ENCODE measurements at places on chromosomes 2 and 18. TPM values are rescaled to one million over a fixed set of nuclear protein-coding genes. Genes with fewer than 3 reads are reported as not detected.

DNA sequence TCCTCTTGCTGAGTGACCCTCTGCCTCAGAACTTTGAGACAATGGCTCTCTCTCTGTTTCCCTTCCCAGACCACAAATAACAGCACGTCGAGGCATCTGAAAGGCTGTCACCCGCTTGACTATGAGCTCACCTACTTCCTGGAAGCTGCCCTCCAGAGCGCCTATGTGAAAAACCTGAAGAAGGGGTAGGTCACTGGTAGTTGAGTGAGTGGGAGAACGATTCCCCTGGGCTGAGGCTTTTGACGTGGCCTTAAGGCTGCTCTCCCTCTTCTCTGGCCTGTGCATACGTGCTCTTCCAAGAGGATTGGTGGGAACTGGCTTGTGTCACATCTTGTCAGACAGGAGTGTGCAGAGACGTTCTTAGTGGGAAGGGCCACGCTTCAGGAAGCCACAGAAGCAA, 63.1 kb upstream of the MCFD2 start:
- DNase-seq = no peak

DNA sequence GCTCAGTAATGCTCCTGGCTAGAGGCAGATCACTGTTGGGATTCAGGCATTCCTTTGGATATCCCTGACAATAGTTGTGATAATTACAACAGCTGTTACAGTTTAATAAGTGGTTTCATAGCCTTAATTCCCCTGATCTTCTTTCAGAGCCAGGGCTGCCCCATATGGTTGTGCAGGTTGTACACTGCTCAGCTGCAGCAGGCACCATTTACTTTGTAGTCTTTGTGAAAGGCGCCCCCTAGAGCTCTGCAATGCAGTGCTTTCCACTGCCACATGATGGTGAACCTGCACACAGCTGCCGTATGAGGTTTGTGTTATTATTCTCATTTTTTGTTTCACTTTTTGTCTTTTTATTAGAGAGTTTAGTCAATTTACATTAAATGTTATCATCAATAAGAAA, 239.1 kb downstream of the KCNS3 start:
- no peak for DNase-seq

- DNase-seq = no peak
Measured at GRCh38 chr2:127969446-127969845, 58.4 kb downstream of the SAP130 start.

GRCh38 chr2:165494573-165494972, 25.1 kb downstream of the CSRNP3 start:
- DNase-seq = no peak

- DNase-seq = no peak
Measured at GRCh38 chr2:96207073-96207773, 1.4 kb downstream of the STARD7 start.

DNA sequence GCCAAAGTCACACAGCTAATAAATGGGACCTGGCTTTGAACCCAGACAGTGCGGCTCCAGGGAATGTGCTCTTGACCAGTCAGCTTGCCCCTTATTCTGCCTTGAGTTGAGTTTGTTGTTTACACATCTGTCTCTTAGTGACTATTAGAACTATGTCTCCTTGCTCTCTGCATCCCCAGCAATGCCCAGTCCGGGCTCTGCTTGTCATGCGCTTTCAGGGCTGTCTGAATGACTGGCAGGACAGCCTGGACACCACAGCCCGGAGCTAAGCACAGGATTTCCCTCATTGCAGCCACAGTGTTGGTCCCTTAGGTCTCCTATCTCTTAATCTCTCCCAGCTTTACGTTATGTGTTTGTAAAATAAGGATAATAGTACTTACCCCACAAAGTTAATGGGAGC, 246.4 kb upstream of the RAB12 start:
- no peak for DNase-seq

DNA sequence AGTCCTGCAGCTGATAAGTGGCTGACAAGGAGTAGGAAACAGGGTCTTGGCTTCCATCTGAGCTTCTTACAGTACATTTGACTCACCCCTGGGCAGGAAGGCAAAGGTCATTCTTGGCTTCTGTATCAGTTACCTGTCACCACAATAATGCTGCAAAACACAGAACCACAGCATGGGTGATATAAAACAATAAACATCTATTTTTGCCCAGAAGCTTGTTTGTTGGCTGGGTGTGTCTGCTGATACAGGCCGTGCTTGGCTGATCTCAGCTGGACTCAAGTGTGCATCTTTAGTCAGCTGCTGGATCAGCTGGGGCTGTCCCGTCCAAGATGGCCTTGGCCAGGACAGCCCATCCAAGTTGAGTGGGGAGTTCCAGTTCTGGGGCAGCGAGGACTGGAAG, 34.7 kb downstream of the ONECUT2 start:
- DNase-seq = no peak

Gene TCF23
- total RNA-seq = 0.07 TPM

Gene SERPINB10
- total RNA-seq = not detected

Gene MC5R
- not detected for total RNA-seq

Gene RIT2
- not detected for total RNA-seq
